Ureter (tissue), 1 donor: ENCODE measurements at places on chromosomes 13 and 19.

- DNase-seq = no peak
These were observed 7.2 kb downstream of the WDR18 start for GRCh38 chr19:991174-991931.

DNA sequence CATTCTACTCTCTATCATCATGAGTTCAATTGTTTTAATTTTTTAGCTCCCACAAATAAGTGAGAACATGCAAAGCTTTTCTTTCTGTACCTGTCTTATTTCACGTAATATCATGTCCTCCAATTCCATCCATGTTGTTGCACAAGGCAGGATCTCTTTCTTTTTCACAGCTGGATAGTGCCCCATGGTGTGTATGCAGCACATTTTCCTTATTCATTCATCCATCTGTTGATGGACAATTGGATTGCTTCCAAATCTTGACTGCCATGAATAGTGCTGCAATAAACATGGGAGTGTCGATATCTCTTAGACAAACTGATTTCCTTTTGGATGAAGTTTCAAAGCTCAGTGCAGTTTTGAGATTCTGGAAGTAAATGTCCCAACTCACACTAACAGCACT, 326.9 kb downstream of the FGF9 start:
- DNase-seq = no peak

- DNase-seq = no peak
These were observed 37.9 kb downstream of the N4BP2L1 start for GRCh38 chr13:32390048-32390447.

DNA sequence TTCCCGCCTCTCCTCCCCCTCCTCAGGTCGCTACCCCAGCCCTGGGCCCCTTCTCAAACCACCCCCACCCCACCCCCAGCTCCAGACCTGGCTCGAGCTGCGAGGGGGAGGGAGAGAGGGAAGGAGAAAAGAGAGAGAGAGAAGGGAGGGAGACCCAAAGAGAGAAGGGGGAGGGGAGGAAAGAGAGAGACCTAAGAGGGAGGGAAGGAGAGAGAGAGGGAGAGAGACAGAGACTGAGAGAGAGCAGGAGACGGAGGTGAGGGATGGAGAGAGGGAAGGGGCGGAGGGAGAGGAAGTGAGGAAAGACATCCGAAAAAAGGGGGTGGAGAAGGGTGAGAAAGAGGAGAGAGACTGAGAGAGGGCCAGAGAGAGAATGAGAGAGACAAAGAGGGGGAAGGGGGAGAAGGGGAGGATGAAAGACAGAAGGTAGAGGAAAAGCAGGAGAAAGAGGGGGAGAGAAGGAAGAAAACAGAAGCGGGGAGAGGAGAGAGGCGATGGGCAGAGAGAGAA, 2.0 kb upstream of the SPACA6 start:
- no peak for DNase-seq

- no peak for DNase-seq
These were observed 2.8 kb downstream of the TYROBP start for GRCh38 chr19:35905178-35905727.

- DNase-seq = no peak
These were observed 110.5 kb downstream of the COG6 start for GRCh38 chr13:39765801-39766463.

GRCh38 chr19:47711652-47712242, 1.5 kb upstream of the EHD2 start:
- DNase-seq = no peak
